ENCODE measurements at places on chromosomes 1 and 21.

- DNase-seq: no peak
These were observed 174.7 kb upstream of the PKN2 start for GRCh38 chr1:88509379-88509778.

GRCh38 chr21:30189773-30190172, 23.2 kb upstream of the CLDN17 start:
- DNase-seq: no peak

DNA sequence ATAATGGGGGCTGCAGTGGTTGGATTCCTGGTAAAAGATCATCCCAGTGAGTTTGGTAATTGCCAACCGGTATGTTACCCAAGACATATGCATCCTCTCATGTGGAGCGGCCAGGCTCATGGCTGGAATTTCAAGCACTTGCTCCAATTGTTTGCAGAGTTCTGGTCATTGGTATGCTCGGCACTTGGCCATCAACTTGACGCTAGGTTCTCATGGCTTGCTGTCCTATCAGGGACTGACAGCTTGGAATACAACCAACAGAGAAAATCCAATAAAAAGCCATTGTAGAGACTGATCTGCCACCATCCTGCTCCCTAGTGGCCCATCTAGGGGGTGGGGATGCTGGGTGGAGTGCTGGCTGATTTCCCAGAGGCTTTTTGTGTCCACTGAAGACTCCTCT, 120.9 kb downstream of the EDEM3 start:
- no peak for DNase-seq

DNA sequence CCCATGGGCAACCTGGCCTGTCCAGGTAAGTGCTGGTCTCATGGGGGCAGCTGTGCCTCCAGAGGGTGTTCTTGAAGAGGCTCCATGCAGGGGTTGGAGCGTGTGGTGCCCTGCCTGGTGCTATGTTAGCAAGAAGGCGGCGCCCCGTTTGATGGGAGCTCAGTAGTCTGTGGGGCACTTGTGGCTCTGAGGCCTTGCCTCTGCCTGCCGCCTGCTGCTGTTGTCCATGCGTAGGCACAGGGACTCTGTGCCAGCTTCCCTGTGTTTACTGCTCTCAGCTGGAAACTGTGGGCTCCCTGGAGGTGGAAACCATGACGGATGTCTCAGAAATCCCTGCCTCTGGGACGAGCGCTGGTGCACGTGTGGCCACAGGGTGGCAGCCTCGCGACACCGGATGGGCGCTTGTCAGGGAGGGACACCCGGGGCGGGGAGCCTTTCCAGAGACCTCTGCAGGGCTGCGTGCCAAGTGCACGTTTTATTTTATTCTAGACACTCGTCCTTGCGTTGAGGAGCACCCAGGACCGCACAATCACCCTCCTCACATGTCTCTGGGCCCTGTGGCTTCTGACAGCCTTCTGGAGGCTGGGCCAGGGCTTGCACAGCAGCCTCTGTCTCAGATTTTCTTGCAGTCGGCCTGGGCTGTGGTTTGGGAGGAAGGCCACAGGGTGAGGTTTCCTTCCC, 27.1 kb downstream of the SNAP47 start:
- peak; percentile 70 for DNase-seq

DNA sequence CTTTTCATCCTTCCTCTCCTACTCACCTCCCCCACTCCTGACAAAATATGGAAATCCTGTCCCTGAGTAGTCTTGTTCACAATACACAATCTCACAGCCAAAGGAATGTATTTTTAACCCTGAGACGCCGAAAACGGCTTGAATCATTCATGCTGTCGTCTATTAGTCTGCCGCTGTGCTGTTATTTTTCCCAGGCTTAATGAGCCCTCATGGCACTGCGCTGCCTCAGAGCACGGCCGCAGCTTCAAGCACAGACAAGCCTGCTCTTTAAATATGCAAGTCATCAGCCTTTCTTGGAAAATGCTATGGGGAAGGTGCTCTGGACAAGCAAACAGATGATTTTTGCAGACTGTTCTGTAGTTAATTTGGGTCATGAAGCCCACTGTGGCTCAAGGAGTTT, 302.7 kb downstream of the DISC1 start:
- no peak for DNase-seq

DNA sequence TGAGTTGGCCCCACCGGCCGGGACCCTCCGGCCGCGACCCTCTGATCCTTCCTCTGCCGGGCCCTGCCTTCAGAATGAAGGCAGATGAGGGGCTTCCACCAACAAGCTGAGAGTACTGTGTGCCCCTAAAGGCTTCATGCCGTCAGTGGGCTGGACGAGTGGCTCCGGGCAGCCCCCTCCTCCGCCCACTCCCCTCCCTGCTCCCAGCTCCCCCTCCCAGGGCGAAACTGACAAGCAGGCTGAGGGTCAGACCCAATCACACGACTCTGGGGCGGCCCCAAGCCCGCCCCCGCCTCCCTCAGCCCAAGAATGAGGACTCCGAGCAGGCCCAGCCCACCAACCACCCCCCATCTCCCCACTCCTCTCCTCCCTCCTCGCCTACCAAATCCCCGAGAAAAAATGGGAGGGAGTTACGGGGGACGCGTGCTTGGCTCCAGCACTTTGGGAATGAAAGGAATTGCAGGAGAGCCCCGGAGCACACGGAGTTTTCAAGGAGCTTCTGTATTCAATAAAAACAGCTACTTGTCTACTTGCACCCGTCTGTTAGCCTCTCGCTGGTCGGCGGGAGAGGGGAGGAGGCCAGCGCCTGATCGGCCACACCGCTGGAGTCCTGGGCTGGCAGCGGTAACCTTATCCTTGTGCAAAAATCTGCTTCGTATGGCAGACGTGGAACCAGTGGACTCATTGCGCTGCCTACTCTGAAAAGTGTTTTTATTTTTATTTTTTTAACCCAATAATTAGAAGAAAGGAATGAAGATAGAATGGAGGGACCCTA, at the start of gene COL11A1:
COL11A1 (minus strand) TSS at position 147 of the 775 bp plus-strand sequence. CDS start 344 bp downstream, outside the sequence.
- DNase-seq: no peak

DNA sequence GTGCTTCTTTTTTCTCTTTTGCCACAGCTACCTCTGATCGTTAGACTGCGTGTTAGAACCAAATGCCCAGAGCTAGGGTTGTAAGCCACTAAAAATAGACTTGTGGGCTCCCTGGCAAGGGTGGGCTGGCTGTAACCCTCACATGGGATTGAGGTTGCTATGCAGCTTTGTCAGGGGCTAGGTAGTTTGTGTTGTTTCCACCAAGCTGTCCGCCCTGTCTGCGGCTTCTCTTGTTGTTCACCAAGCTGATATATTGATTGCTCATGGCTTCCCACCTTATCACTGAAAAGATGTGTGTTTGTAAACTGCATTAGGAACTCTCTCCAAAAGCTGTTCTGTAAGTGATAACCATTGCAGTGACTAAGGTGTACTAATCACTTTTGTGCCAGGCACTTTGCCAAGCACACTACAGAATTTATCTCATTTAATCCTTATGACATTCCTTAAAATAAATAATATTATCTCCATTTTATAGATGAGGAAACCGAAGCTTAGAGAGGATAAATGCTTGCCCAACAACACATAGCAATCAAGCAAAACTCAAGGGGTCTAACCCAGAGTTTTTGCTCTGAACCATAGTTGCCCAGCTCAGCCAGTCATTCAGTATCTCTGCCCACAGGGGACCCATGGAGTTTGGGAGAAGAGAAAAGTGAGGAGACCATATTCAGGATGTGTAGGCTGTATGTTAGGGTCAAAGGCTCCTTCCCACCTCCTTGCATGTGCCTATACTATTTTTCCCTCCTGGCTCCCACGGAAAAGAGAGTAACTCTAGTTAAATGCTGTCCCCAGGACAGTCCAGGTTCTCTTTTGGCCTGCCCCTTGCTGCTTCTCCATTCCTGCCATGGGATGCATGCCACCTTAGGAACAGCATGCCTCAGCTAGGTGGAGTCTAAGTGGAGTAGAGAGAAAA, 42.2 kb upstream of the TARBP1 start:
- DNase-seq: no peak

- peak; percentile 62 for DNase-seq
These were observed at the start of gene TRAF5 for GRCh38 chr1:211326528-211327345. Gene TRAF5, plus strand, starts transcription at chr1:211326833. Its CDS starts 26,407 bp downstream, at chr1:211353240.

DNA sequence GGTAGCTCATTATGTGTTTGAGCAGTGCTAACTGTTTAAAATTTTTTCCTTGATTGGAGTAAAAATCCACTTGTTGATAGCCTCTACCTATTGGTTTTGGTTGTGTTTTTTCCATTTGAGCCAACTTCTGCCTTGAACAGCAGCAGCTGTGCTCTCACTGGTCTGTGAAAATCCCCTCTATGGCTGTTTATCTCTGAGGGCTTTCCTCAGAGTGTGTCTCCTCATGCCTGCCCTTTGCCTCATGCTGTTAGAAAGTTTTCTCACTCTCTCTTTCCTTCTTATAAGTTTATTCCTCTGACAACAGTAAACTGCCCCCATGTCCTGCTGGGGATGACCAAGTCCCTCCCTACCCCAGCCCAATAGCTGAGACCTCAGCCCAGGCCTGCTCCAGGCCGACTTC, 14.1 kb downstream of the REG4 start:
- DNase-seq: no peak

DNA sequence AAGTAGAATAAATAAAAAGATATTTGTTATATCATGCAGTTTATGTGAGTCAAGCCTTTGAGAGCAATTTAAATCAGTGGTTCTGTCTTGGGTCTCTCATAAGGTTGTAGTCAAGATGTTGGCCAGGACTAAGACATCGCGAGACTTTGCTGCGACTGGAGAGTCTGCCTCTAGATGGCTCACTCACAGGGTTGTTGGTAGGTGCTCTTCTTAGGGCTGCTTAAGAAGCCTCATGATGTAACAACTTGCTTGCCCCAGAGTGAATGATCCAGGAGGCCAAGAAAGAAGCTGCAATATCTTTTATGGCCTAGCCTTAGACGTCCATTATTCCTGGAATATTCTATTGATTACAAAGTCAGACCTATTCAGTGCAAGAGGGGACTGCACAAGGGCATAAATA, 73.1 kb upstream of the CACHD1 start:
- DNase-seq: no peak

DNA sequence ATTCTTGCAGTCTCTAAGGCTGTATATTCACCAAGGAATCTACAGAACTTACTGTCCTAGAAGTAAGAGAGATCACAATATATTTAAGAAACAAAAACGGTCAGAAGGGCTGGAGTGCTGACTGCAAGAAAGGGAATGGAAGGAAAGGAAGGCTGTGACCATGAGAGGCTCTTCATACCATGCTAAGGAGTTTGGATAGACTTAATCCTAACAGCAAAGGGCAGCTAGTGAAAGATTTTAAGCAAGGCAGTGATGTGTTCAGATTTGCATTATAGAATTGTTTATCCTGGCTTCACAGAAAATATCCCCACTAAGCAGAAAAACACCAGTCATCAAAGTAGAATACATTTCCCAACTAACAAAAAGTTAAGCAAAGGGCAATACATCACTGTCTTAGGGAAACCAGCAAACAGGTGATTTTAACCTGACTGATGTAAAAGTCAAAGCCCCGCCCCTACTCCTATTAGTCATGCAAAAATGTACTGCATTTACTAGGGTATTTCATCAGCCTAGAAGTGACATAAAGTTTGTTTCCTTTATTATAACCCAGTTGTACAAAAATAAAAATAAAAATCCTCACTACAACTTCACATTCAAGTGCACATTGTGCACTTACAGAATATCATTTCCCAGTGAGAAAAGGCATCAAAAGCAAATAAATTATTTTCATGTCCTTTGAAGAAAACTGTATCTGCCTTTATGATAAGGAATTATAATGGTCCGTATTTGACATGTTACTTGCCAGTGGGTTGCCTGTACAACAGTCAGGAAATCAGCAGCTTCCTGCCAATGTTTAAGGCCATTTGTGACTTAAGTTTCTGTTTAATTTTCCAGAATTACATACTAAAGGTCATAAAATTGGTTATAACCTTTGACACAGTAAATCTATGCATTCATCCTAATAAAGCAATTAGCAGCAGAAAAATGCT, 17.2 kb downstream of the JAK1 start:
- DNase-seq: no peak
